Uterus (tissue), 4 donors: ENCODE measurements at places on chromosomes 1 and 21.

- DNase-seq, result no peak
These were observed 11.4 kb upstream of the BCAR3 start for GRCh38 chr1:93692983-93693591.

- DNase-seq, result no peak
These were observed 841.6 kb upstream of the TMPRSS15 start for GRCh38 chr21:19245188-19245580.

- no peak for DNase-seq
These were observed 457.2 kb upstream of the ADAMTS5 start for GRCh38 chr21:27423906-27424595.

DNA sequence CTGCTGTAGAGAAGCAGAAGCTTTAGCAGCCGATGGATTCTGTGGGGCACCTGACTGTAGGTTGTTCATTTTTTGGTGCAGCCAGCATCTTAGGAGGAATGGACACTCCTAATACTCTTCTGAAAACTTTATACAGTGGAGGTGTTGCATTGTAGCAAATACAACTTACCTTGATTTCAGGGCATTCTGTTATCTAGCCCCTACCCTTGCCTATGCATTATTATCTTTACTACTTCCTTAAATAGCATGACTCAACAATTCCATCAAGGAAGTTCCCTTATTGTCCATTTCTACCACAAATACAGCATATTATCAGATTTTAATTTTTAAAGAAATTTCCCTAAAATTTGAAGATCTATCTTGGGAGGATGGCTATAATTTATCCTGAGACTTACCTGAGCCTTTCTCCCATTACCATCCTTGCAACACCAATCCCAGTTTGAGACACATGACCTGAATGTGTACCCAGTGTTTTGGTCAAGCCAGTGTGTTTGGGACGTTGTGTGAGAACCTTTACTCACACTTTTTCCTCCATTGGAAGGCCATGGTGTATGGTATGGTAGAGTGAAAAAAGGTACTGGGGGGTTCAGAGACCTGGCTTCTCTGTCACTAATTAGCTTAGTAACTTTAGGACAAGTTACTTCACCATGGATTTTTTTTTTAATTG is 9.2 kb downstream of the POU2F1 start:
- DNase-seq, result no peak

DNA sequence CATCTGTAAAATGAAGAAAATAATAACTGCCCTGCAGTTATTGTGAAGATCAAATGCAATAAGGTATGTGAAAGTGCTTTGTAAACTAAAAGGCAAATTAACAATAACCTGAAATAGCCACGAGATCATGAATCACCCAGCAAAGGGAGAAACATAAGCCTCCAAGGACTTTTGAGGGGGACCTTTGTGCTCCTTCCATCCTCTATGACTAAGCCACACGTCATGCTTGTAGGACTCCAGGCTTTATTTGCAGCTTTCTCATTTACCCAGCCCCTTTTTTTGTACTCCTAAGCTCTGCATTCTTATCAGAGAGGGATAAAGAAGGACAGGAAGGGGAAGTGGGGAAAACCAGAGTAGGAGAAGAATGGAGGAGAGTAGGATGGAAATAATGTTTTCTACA is 115.1 kb downstream of the PROX1 start:
- DNase-seq, result no peak

- DNase-seq, result no peak
These were observed 119.5 kb downstream of the PCBP3 start for GRCh38 chr21:45763074-45763473.

GRCh38 chr1:247287460-247287859 is 31.6 kb downstream of the VN1R5 start:
- DNase-seq, result no peak
